ENCODE measurements at places on chromosomes 7 and 10.
A peak's percentile ranks its signal among the peaks of the same experiment; 100 is the strongest.

DNA sequence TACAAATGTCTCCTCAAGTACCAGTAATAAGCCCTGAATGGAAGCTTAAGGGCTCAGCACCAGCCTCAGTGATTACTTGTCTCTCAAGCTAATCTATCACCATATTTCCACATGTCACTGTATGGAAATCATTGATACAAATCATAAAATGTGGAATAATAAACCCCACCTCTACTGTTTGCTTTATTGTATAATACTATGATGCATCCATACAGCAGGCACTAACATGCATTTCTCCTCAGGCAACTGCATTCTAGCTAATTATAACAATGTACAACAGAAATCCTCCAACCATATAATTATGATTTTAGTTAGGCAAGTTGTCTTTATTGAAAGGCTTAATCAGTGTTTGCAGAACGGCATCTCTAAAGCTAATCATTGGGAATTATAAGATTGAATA, 26.2 kb downstream of the CRPPA start:
- no peak overlapping the region for H3K27ac ChIP-seq
- H3K4me3 ChIP-seq = no peak overlapping the region
- no peaks in the 10 kb centered on the region for H3K36me3 ChIP-seq
- H3K27me3 ChIP-seq = no peaks in the 10 kb centered on the region
- no peaks in the 10 kb centered on the region for H3K4me1 ChIP-seq
- DNase-seq = no peak

DNA sequence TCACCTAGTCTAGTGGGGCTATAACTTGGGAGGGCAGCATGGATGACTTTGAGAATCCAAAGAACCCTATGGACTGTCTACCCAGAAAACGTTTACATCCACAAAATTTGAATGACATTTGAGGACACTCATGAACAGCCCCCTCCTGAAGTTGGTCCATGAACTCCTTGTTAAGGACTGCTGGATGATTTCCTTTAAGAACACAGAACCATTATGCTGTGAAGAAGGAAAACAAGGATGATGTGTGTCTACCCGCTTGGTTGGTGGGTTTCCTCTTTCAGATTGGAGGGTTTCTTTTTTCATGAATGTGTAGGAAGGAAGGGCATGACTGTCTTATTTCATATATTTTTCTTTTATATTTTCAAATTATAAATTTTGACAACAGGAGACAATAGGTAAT, 58.3 kb downstream of the ARID5B start:
- H3K36me3 ChIP-seq = no peaks in the 10 kb centered on the region
- no peak overlapping the region for H3K27ac ChIP-seq
- H3K27me3 ChIP-seq = no peaks in the 10 kb centered on the region
- no peak overlapping the region for H3K4me3 ChIP-seq
- DNase-seq = no peak
- peaks cover 14% of the 10 kb centered on the region for H3K4me1 ChIP-seq

GRCh38 chr7:112799448-112800120, 9.4 kb upstream of the TMEM168 start:
- no peaks in the 10 kb centered on the region for H3K27me3 ChIP-seq
- no peaks in the 10 kb centered on the region for H3K36me3 ChIP-seq
- H3K4me3 ChIP-seq = no peak overlapping the region

- H3K4me3 ChIP-seq = peak overlapping the region; percentile 95
- H3K4me1 ChIP-seq = peaks cover 26% of the 10 kb centered on the region
- H3K36me3 ChIP-seq = peaks cover 37% of the 10 kb centered on the region
- H3K27me3 ChIP-seq = no peaks in the 10 kb centered on the region
These were observed 942 bp downstream of the TRAPPC14 start for GRCh38 chr7:100157334-100158228.

DNA sequence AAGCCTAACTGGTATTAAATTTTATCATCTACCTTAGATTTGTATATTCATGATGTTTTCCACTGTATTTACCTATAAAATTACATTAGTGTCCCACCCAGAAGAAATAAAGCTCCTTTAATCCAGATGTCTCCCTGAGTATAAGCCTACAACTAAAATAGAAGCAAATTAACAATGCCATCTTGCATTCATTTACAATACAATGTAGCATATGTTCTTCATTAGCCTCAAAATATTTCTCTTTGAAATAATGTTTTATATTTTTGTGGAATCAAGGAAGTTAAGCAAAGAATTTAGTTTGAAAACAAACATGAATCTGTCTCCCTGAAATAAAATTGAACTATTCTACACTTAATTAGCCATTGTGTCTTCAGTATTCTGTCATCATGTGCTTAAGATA, 112.3 kb downstream of the CACNA2D1 start:
- peaks cover 8% of the 10 kb centered on the region for H3K4me1 ChIP-seq
- H3K27me3 ChIP-seq = no peaks in the 10 kb centered on the region
- no peak for DNase-seq

- H3K4me3 ChIP-seq = no peak overlapping the region
- no peaks in the 10 kb centered on the region for H3K27me3 ChIP-seq
- no peak overlapping the region for H3K27ac ChIP-seq
These were observed 109.8 kb downstream of the GLI3 start for GRCh38 chr7:42127232-42127622.

DNA sequence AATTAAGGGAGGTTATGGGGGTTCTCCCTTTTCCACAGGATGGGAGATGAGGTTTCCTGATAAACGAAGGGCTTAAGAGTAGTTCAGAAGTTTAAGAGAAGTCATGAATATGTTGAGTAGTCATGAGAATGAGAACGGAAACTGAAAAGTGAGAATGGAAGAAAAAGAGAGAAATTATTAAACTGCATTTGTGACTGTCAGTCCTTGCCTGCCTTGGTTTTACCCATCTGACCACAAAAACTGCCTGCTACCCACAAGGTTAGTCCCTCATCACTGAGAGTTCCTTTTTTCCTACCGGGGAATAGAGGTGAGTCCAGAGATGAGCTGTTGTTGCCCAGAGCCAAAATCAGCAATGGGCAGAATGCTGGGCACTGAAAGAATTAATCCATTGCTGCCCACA, 174.1 kb upstream of the BET1 start:
- H3K27me3 ChIP-seq = no peaks in the 10 kb centered on the region
- no peaks in the 10 kb centered on the region for H3K36me3 ChIP-seq
- H3K27ac ChIP-seq = no peak overlapping the region
- H3K4me3 ChIP-seq = no peak overlapping the region
- H3K4me1 ChIP-seq = peaks cover 28% of the 10 kb centered on the region

GRCh38 chr10:50152792-50153272, 85.1 kb downstream of the WASHC2A start:
- peak overlapping the region; percentile 55 for H3K4me3 ChIP-seq
- H3K27ac ChIP-seq = no peak overlapping the region
- peaks cover 5% of the 10 kb centered on the region for H3K27me3 ChIP-seq
- H3K36me3 ChIP-seq = no peaks in the 10 kb centered on the region

DNA sequence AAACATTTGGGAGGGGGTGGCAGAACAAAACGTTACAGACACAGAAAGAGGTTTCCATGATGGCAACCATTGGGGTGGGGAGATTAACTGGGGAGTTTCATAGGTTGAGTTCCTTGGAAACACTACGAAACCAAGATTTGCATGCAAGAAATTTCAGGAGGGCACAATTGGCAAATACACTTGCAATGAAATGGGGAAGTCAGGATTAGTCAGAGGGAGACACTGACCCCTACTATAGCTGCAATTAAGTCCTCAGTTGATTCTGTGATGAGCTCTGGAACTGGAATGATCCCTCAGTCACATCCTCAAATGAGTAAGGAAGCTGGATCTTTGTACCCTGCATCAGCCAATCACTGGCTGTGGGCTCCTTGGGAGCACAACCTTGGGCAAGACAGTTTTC, 22.1 kb downstream of the CPEB3 start:
- H3K27ac ChIP-seq = no peak overlapping the region
- peaks cover 11% of the 10 kb centered on the region for H3K4me1 ChIP-seq
- DNase-seq = no peak
- H3K36me3 ChIP-seq = no peaks in the 10 kb centered on the region
- H3K4me3 ChIP-seq = no peak overlapping the region

DNA sequence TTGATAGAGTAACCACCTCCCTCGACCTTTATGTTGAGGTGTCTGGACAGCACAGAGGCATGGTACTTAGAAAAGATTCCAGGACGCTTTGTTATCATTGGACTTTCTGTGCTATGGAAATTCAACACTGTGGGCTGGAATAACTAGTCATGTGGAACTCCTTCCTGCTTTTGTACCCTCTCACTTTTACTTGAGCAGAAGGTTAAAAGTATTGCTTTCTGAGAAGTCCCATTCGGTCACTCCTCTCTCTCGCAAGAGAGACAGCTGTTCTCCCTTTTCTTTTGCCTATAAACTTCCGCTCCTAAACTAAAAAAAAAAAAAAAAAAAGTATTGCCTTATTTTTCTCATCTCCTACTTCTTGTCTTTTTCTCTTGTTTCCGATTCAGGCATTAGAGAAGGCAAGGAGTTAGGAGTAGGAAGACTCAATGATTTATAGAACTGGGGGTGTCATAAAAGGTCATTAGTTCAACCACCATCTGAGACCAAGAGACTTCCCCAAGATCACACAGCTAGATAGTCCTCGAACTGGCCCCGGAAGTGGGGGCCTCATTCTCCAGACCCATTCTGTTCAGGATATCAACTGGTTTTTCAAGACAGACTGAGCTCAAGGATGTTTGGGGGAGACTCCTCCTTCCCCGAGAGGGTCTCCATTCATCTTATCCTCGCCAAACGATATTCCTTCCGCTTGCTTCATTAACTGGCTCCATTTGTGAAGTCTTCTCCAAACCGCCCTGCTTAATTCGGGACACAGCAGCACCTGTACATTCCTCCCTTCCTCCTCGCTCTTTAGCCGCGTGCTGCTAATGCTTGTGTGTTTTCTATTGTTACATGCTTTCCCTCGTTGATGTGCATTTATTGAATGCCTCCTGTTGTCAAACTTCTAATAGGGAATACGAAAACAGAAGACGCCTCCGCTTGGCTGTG, 995 bp upstream of the INPP5F start:
- no peaks in the 10 kb centered on the region for H3K36me3 ChIP-seq
- H3K27ac ChIP-seq = peak overlapping the region; percentile 98
- H3K4me3 ChIP-seq = peak overlapping the region; percentile 96
- H3K4me1 ChIP-seq = peaks cover 36% of the 10 kb centered on the region
- no peak for DNase-seq
- H3K27me3 ChIP-seq = no peaks in the 10 kb centered on the region

DNA sequence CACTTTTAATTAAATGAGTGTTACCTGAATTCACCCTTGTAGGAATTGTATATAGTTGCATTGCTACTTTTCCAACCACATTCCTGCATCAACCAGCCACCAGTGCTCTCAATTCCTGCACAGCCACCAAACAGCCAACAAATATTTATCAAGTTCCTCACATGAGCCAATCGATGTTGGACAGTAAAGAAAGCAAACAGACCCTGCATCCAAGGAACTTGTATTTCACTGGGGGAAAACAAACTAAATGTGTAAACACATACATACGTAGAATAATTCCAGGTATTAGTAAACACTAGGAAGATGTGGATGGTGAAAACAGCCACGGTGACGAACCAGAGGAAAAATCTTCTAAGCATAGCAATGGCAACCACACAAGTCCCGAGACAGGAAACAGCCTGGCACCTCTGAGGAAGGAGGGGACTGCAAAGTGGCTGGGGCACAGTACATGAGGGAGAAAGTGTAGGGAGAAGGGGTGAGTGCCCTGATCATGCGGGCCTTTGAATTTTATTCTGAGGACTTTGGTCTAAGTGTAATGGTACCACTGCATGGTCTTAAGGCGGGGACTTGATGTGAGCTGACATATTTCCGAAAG, 111.2 kb downstream of the XRCC2 start:
- DNase-seq = no peak
- H3K4me3 ChIP-seq = no peak overlapping the region
- peaks cover 17% of the 10 kb centered on the region for H3K27me3 ChIP-seq
- no peaks in the 10 kb centered on the region for H3K36me3 ChIP-seq

DNA sequence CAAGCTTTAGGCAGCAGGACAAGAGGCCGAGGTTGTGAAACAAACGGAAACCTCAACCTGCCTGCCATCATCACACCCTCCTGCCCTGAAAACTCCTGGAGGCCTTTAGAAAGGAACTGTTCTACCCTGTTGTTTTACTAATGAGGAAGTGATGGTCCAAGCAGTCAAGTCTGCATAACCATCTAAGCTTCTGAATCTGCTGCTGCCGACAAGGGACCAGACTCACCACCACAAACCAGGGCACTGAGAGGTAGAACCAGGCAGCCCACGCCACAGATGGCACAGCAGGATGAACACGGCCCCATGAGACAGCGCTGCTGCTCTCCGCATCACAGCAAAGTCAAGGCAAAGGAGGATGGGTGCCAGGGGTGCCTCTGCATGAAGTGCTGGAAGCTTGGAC, 209.4 kb downstream of the CELF2 start:
- H3K36me3 ChIP-seq = peaks cover under 1% of the 10 kb centered on the region
- H3K27me3 ChIP-seq = no peaks in the 10 kb centered on the region
- peaks cover 81% of the 10 kb centered on the region for H3K4me1 ChIP-seq
- peak overlapping the region; percentile 0 for H3K27ac ChIP-seq
- no peak overlapping the region for H3K4me3 ChIP-seq
- DNase-seq = no peak

GRCh38 chr7:77536017-77536412, 1.1 kb upstream of the PTPN12 start:
- no peaks in the 10 kb centered on the region for H3K36me3 ChIP-seq
- peaks cover 44% of the 10 kb centered on the region for H3K4me1 ChIP-seq
- DNase-seq = no peak
- no peaks in the 10 kb centered on the region for H3K27me3 ChIP-seq
- H3K27ac ChIP-seq = peak overlapping the region; percentile 100

DNA sequence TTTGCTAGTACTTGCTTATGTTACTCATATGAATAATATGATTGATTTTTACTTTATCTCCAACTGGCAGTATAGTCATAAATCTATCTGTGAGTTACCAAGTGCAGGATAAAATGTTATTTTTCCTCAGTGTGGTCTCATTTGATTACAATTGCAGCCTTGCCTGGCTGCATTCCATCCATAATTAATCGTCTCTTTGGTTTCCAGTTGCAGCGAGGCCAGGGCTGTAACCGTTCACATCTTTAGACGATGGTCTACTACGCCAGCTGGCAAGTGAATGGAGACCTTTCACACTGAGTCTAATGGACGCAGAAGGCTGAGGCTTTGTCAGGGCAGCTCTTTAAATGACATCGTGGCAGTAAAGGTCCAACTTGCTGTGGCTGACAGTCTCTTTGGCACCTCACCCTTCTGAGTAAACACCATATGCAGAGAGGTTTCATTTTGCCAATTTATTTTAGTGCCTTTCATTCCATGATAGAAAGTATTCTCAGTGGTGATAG, 84.0 kb downstream of the ARL4A start:
- H3K27ac ChIP-seq = peak overlapping the region; percentile 64
- H3K36me3 ChIP-seq = no peaks in the 10 kb centered on the region
- H3K4me3 ChIP-seq = peak overlapping the region; percentile 38

- no peak for DNase-seq
- H3K27ac ChIP-seq = no peak overlapping the region
- H3K4me3 ChIP-seq = no peak overlapping the region
- no peaks in the 10 kb centered on the region for H3K27me3 ChIP-seq
These were observed 55.0 kb downstream of the CACNB2 start for GRCh38 chr10:18195060-18195799.

GRCh38 chr7:75687246-75688088, 51.3 kb downstream of the HIP1 start:
- no peak for DNase-seq
- peaks cover 12% of the 10 kb centered on the region for H3K4me1 ChIP-seq

All from left ventricle myocardium inferior (tissue), 1 donor.